ENCODE measurements at places on chromosomes 1 and 21.

DNA sequence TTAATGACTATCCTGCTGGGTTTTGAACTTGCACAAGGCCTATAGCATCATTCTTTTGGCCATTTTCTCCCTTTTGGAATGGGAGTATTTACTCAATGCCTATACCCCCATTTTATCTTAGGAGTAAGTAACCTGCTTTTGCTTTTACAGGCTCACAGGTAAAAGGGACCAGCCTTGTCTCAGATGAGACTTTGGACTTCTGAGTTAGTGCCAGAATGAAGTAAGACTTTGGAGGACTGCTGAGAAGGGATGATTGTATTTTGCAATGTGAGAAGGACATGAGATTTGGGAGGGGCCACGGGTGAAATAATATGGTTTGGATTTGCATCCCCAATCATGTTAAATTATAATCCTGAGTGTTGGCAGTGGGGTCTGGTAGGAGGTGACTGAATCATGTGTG lies 212.7 kb downstream of the FAF1 start:
- no peak for DNase-seq

GRCh38 chr1:169102567-169102966 lies 3.9 kb upstream of the ATP1B1 start:
- DNase-seq: no peak

DNA sequence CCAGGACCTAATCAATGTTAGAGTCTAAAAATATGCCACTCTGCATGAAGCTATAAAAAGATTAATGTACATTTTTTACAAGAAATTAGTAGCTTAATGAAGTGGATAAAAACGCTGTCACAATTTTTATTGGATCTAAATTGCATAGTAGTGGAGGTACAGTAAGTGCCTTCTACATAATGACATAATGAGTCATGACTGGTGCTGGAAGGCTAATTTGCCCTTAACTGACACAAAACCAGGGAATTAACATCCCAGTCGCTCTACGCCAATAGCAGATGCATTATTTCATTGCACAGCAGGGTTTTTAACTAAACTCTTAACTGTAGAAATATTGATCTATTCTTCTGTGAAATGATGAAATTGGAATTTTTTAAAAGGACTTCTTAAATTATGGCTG lies 33.3 kb downstream of the RRAGC start:
- DNase-seq: no peak

- DNase-seq: no peak
These were observed 55.1 kb downstream of the UBE2T start for GRCh38 chr1:202286622-202287097.

GRCh38 chr1:70818401-70818800 lies 229.2 kb downstream of the PTGER3 start:
- DNase-seq: no peak

DNA sequence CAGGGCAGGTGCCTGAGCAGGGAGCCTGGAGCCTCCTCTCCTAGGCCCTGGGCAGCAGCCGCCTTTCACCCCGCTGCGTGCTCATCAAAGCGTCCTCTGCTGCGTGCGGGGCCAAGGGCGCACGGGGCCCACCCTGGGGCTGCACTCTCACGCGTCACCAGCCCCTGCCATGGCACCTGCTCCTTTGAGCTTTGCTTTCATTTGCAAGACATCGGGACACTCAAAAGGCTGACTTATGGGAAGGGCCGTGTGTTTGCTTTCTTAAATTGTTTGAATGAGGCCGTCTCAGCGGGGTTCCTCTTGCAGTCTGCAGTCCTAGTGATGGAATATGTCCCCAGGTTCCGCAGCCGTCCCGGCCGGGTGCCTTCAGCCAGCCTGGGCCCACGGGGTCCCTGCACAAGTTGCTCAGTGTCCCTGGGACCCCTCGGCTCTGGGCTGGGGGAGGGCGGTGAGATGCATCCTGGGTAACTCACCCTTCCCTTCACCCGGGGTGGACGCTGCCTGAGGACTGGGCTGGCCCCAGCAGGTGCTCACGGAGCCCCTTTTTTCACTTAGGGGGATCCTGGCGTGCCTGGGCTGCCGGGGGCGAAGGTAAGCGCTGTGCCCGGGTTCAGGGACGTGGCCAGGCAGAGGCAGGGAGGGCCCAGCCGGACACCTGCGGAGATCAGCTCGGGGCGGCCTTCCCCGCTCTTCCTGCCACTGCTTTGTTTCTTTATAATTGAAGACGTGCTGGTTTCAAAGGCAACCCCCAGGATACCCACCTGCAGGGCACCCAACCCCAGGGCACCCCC lies 53.1 kb downstream of the SLC19A1 start:
- DNase-seq: no peak

- DNase-seq: no peak
These were observed 392.3 kb upstream of the ADAMTS5 start for GRCh38 chr21:27359141-27359540.

- DNase-seq: no peak
These were observed 486.6 kb downstream of the KIF26B start for GRCh38 chr1:245641384-245641783.

- DNase-seq: peak; percentile 59
These were observed 6.7 kb downstream of the ZNF648 start for GRCh38 chr1:182054698-182055326.

DNA sequence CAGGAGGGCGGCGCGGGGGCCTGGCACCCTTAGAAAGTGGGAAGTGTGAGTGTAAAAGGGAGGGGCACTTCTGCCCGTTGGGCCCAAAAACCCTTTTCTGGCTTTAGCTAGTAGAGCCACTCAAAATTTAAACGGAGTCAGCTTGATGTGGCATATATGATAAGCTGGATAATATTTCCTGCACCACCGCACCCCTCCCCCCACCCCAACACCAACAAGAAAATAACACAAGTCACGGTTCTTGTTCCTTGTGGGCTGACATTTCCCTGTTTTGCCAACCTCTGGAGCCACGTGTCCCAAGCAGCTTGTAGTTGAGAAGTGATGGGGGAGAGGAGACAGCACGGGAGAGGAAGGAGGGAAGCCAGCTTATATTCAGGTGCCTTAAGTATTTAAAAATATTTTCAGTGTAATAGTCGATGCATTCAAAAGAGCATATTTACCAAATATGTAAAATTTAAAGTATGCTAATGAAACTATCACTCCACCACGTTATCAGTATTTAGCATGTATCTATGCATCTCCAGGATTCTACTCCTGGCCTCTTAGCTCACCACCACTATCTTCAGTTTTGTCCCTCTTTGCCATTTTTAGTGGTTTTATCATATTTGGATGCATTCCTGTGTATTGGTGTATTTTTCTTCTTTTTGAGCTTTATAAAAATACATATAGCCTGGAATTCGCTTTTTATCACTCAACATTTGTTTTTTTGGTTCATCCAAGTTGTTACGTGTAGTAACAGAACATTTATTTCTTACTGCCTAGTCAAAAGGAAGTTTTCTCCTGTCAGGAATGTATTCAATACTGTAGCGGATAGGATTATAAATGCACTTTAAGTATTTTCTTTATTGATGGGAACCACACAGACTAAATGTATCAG lies 773 bp upstream of the DDX59 start:
- no peak for DNase-seq

DNA sequence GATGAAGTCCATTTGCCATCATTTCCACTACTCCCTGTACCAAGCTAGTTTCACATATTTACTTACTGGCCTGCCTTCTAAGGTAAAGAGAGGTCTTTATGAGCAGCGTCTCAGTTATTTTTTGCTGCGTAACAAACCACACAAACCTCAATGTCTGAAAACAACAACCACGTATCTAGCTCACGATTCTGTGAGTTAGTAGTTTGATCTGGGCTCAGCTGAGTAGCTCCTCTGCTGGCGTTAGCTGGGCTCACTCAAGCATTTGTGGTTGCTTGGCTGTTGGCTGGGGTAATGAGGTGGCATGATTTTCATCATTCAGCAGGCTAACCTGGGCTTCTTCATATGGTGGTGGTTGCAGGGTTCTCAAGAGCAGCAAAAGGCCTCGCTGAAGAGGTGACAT lies 225.4 kb downstream of the FOXD2 start:
- DNase-seq: no peak

DNA sequence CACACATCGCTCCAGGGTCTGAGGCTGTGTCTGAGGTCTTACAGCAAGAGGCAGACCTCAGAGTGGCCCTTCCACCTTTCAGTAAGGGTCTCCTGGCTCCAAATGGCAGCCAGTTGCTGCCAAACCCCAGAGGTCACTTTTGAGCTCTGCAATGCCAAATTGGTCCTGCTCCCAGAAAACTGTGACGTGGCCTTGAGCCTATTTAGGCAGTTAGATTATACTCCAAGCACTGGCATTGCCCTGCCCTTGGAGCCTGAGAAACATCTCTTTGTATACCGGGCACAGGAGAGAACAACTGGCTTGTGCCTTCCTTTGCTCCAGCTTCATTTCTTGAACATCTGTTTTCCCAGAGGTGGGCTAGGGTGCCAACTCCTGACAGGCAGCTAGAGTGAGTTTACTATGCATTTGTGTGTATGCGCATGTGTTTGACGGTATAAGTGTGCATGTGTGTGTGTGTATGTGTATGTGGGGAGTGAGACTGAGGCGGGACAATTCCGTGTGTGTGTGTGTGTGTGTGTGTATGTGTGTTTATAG lies 134.5 kb downstream of the IER5 start:
- DNase-seq: no peak

DNA sequence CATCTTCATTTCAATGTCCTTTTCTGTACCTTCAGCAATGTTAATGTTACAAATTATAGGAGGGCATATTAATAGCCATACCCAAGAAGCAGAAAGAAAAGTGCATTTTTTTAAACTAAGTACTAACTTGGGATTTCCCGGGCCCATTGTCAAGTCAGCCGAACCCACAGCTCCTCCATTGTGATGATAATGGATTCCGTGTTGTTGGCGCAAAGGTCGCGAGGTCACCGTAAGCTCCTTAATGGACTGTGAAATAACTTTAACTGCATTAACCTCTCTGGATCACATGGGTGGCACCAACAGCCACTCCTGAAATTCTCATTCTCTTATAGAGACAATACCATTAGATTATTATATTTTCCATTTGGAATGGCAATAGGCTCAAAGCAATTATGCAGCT lies 250.6 kb upstream of the RRP15 start:
- no peak for DNase-seq

- peak; percentile 77 for DNase-seq
These were observed 64.6 kb downstream of the SIK1 start for GRCh38 chr21:43362321-43362791.

DNA sequence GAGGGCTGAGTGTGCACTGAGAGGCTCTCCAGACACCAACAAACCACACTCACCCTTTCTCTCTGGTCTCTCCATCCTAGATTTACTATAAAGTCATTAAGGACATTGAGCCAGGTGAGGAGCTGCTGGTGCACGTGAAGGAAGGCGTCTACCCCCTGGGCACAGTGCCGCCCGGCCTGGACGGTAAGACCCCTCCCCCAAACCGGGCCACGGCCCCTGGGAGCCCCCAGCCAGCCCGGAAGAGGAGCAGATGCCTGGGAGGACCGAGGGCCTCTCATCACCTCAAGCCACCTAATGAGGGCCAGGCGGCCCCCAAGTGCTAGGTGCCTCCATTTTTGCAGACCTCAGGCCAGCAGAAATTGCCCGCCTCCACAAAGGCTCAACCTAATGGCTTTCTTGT lies 58.1 kb upstream of the ARHGEF16 start:
- no peak for DNase-seq

- no peak for DNase-seq
These were observed 78.9 kb downstream of the UBE2U start for GRCh38 chr1:64282351-64282750.

DNA sequence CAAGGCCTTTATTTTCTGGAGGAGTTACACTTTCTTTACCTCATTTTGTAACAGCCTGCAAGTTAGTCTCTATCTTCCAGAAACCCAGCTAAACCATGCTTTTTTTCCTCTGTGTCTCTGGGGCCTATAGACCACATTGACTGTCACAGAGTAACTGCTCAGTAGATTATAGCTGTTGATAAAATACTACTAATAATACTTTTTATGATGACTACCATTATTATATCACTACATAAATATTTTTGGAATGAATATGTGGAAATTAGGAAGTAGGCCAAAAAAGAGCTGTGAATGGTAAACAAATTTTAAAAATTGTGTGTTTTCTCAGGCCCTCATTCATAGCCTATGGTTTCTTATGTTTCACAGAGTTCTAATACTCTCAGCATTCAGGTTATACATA lies 233.1 kb upstream of the USP24 start:
- no peak for DNase-seq

- DNase-seq: no peak
These were observed 374.4 kb upstream of the ST6GALNAC5 start for GRCh38 chr1:76492752-76493430.

- no peak for DNase-seq
These were observed 652.5 kb downstream of the KIF26B start for GRCh38 chr1:245807306-245807705.

Data from activated gamma-delta T cell treated with Interleukin-2 at 50 U/mL for 16 hours (primary cell).